Natural killer cell (primary cell): ENCODE measurements at places on chromosomes 3 and 15. TPM values are rescaled to one million over a fixed set of nuclear protein-coding genes. Genes with fewer than 3 reads are reported as not detected.

DNA sequence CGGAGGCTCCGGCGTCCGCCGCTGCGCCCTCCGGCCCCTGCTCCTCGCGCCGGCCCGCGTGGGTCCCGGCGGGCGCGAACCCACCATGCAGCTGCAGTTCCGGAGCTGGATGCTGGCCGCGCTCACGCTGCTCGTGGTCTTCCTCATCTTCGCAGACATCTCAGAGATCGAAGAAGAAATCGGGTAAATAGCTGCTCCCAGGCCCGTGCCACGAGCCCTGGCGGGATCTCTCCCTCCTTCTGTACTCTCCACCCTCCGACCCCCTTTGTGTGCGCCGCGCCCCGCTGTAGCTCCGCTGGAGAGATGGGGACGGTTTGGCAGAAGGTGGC is 263 bp downstream of the ST8SIA2 start:
- DNase-seq, result no peak

DNA sequence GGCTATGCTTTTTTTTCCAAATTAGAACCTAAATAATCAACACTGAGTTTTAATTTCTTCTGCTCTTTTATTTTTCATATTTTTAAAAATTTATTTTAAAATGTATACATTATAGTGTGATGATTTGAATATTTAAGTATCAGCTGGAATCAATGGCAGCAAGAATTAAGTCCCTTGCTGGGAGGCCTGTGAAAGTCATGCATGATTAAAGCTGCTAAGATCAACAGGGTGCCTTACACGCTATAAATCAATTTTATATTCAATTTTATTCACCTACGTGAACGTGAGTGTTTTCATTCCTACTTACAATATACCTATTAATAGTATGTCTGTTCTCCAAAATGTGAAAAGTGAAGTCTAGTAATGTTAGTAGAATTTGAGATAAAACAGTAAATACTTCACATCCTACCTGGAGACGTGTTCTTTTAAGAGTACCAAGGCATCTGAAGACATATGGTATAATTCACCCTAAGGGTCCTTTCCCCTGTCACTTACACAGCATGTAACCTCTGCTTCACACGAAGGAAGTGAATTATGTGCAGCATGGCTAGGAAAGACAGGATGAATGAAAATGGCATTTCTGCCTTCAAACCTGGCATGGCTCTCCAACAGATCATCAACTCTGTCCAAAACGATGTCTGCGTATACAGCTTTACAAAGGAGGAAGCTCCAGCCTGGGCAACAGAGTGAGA is 640.4 kb upstream of the ROBO1 start:
- no peak for DNase-seq

DNA sequence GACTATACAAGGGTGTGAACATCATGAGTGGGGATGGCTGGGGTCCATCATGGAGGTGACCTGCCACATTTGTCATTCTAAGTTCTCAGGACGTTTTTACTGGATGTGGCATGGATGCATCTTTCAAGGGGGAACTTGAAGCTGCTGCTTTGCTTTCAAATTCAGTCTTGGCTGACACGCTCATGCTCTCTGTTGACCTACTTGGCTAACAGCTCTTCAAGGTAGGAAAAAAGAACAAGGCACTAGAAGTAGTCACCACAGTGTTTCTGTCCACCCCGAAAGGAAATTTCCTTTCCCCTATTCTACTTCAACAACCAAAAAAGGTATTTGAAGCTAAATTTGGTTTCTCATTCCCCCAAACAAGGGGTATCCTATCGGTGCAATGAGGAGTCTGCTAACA is 15.0 kb downstream of the STIMATE start:
- no peak for DNase-seq

DNA sequence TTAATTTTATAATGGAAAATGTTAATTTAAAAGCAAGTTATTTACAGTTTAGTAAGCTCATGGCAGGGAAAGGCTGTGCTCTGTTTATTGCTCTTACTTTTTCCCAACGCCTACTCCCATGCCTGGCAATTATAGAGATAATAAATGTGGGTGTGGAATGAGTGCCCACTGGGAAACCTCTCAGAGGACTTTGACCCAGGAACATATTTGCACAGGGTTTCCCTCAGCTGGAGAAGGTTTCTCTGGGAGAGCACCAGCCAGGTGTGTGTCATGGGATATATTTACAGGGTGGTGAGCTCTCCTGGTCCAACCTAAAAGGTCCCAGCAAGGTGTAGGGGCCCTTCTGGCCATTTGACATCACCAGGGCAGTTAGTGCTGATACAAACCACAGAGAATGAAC is 27.9 kb downstream of the ZNF710 start:
- DNase-seq, result no peak

DNA sequence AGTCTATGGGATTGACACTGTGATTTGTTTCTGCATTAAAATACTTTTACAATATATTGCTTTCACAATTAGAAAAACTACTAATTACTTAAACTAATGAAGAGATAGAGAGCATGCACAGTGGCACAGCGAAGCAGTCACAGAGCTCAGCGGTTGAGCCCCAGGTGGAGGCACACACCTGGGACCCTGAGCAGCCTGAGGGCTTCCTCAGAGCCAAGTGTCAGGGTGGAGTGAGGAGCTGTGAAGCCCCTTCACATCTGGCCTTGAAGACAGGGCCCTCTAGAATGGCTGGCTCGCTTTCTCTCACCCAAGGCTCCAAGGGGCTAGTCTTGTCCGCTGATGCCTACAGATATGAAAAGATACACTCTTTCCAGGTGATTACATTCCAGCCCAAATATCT is 287.7 kb downstream of the ZNF385D start:
- DNase-seq, result no peak

- DNase-seq, result peak; percentile 9
These were observed 86.2 kb upstream of the PIAS1 start for GRCh38 chr15:67967871-67968431.

DNA sequence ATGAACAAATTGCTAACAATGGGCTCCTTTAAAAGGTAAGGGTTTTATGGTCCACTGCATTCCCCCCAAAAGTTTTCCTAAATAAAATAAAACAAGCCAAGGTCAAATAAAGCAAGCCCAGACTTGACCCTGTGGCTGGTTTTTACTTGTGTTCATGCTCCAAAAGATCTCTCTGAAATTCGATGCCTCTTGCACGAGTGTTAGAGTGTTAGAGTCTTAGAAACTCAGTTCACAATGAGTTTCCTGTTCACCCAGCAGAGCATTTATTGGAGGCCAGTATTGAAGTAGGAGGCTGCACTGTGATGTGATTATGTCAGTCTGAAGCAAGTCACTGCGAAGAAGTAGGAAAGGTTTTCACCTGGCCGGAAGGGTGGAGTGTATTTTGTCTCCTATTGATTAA is 59.9 kb upstream of the LRTM1 start:
- no peak for DNase-seq

DNA sequence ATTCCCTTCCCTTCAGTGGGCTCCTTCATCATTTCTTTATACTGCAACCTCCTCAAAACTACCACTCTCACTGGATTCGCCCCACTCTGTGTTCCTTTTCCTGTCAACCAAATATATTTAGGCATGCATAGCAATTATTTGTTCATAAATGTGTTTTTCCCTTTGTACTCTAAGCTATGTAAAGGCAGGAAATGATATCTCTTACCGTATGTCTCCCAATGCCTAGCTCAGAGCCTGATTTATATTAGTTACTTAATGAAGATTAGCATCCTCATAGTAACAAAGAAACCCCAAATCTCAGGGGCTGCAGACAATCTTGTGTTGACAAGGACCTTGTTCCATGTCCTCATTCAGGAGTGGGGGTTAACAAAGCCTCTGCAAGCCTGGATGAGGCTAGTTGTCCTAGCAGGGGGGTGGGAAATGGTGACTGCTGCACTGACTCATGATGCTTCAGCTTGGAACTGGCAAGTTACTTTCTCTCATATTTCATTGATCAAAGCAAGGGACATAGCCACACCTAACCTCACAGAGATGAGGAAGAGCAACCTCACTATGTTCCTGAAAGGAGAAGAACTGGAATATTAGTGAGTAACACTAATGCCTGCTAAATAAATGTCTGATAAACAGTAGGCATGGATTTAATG is 15.2 kb downstream of the PHLDB2 start:
- DNase-seq, result no peak

DNA sequence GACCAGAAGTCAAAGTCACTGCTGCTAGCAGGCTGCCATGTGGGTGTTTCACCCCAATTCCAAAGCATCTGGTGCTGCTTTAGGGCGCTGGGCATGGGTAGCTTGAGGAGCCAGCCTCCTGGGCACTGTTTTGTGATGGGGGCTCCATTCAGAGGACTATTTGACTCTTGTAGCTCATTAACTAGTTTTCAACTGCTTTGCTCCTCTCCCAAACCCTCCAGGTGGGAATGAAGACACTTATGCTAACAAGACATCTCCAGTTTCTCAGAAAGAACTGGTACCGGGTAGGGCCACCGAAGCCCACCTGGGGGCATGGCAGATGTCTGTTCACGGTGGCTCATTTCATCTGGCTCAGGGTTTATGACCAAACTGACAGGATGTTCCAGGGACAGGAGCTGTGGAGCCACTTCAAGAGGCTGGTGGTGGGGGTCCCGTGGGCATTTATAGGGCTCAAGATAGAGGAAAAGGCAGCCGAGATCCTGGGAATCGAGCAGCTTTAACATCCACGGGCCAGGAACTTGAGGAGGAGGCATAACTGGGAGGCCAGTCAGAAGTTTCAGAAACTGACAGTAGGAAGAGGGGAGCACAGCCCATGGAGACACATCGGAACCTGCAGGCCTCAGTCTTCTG is 17.7 kb downstream of the AMOTL2 start:
- DNase-seq, result no peak

- no peak for DNase-seq
These were observed 60.4 kb downstream of the ARIH1 start for GRCh38 chr15:72534523-72534922.

CAMKV gene
- total RNA-seq, result not detected

HHLA2 gene
- not detected for total RNA-seq
